ENCODE measurements at places on chromosomes 7 and 10. TPM values are rescaled to one million over a fixed set of nuclear protein-coding genes. Genes with fewer than 3 reads are reported as not detected.

DNA sequence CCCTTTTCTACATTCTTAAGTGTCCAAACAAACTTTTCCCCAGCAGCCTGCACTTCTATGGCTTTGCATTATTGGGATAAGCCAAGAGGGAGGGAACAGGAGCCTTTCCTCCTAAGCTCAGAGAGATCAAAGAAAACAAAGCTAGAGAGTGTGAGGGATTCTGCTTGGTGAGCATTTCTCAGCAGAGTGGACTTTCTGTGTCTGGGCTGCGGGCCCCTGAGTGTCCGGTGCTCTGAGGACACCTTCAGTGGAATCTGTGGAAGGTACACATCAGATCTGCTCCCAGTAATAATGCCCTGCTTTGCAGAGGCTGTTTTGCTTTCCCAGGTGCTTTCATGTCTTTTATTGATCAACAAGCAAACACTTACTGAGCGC is 50.2 kb downstream of the KCNMA1 start:
- DNase-seq, result no peak

- peak; percentile 63 for DNase-seq
Observed at GRCh38 chr7:30057741-30058140, 29.5 kb downstream of the PLEKHA8 start.

DNA sequence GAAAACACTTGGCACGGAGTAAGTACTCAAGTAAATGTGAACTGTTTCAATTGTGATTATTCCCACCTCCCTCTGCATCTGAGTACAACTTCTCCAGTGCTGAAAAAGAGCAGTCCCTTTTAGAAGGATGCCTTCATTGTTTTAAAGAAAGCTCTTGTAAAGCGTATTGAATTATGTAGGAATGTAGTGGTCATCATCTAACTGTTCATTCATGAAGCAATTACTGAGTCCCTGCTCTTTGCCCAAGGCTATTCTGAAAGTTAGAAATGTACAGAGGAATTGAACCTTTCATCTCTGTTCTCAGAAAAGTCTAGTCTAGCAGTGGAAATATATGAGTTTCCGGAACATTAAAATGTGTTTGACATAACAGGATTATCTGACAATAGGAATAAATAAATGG is 127.8 kb downstream of the CACNB2 start:
- no peak for DNase-seq

STEAP4 gene
- 1.7 TPM for total RNA-seq

DNA sequence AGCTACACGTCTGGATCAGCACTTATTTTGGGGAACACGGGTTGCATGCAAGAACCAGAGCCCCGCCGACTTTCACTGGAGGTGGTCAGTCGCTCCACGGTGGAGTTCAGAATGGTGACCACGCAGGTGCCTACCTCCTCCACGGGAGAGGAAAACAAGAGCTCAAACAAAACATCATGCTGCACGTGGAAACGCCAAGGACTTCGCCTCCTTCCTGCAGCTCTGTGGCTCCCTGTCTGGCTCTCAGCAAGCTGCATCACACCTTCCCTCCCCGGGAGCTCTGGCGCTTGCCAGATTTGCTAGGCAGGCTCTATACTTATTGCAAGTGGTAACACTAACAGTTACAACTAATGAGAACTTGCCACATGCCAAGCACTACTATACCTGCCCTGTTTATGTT is 26.0 kb downstream of the GSDME start:
- DNase-seq, result no peak

- DNase-seq, result peak; percentile 6
Observed at GRCh38 chr7:79341902-79342301, 111.6 kb downstream of the MAGI2 start.

- DNase-seq, result no peak
Observed at GRCh38 chr10:123669886-123670285, 3.7 kb downstream of the GPR26 start.

DNA sequence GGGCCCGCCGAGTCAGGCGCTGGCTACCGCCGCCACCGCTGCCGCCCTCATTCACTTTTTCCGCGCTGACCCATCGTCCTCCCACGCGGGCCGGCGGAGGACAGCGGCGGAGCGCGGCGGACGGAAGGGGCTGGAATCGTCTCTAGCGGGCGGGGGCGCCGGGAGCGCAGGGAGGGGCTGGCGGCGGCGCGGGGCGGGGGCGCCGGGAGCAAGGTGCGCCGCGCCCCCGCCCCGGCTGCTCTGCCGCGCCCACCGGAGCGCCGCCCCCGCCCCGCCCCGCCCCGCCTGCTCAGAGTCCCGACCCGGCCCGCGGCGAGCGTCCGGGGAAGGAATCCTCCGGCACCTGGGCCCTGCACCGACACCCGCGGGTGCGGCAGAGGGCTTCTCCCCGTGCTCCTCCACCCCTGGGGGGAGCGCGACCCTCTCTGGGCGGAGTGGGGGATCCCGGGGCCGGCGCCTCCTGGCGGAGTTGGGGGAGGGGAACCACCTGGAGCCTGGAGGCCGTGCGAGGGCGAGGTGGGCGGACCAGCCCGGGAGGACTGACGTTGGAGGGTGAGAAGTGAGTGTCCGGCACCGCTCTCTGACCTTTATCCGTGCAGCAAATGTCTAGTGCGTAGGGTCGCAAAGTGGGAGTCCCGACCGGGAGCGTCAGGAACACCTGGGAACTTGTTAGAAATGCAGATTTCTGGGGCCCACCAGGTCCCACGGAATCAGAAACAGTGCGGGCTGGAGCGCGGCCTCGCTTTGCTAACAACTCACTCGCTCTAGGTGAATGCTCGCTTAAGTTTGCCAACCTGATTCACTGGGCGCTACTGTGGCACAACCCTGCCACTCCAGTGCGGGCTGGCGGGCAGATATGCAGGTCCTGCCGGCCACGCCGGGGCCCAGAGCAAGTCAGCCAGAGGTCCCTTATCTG is at the start of gene COBL:
TSS of gene COBL (minus strand) at position 144 of the 916 bp plus-strand sequence. CDS start 176 bp downstream, outside the sequence.
- peak; percentile 29 for DNase-seq

PVRIG gene
- not detected for total RNA-seq

PLAC9 gene
- total RNA-seq, result 2.0 TPM

LRRC4 gene
- total RNA-seq, result not detected

OR2A1 gene
- not detected for total RNA-seq

- no peak for DNase-seq
Observed at GRCh38 chr7:93547716-93548115, 26.8 kb downstream of the CALCR start.

DNA sequence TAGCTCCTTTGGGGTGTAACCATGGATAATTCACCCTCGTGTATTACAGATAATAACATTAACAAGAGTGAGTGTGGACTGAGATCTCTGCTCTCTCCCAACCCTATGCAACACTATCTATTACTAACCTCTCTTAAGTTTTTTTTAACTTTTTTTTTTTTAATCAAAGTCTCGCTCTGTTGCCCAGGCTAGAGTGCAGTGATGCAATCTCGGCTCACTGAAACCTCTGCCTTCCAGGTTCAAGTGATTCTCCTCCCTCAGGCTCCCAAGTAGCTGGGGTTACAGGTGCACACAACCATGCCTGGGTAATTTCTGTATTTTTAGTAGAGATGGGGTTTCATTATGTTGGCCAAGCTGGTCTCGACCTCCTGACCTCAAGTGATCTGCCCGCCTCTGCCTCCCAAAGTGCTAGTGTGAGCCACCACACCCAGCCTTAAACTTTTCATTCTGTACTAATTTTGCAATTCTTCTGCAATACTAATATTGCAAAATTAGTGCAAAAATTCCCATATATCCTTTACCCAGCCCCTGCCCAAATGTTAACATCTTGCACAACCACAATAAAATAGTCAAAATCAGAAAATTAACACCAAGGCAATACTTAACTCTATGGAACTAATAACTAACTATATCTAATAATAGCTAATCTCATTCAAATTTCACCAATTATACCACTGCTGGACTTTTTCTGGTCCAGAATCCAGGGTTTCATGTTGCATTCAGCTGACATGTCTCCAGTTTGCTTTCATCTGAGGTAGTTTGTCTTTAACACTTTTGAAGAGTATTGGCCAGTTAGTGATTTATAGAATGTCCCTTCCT is 66.5 kb upstream of the TCF7L2 start:
- no peak for DNase-seq

DNA sequence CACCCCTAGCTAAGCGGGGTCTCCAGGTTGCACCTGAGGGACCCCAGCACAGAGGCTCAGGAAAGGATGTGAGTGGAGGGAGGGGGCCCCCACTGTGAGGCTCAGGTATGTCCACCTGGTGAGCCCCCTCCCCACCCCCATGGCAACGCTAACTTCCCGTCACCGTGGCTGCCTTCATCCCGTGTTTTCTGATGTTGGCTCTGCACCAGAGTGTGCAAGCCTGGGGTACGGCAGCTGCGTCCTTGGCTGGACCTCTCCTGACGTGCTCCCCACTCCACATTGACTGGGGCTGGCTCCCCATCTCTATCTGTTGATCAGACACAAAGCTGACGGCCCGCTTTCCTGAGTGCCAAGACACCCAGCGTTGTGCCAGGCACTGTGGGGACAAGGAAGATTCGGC is 136.7 kb downstream of the ACTR3B start:
- no peak for DNase-seq

CALML5 gene
- total RNA-seq, result not detected

- DNase-seq, result no peak
Observed at GRCh38 chr10:131142517-131143380, 168.8 kb downstream of the TCERG1L start.

GRCh38 chr7:151330661-151331060 is 11.0 kb upstream of the NUB1 start:
- DNase-seq, result no peak

DNA sequence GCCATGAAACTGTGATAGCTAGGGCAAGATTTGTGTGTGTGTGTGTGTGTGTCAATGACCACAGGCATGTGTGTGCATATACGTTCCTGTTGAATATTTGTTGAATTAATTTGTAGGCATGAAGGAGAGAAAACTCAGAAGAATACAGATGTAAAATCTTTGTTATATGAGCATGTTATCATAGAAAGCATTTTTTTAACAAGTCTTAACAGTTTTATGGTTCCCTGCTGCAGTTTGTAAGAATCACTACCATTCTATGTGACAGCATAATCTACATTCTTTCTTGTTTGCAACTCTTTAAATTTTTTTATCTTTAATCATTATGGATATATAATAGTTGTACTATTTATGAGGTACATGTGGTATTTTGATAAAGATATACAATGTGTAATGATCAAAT is 130.3 kb downstream of the CD36 start:
- DNase-seq, result no peak

DNA sequence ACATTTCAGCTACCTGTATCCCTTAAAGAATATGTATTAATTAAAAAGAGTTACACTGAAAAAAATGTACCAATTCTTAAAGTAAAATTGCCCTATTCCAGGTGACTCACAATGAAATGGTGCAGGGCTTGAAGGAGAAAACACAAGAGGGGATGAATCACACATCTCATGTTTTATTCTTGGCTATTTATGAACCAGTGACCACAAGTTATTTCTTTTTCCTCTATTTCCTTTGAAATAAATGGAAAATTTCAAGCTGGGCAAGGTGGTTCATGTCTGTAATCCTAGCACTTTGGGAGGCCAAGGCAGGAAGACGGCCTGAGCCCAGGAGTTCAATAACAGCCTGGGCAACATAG is 106.8 kb downstream of the UBE2H start:
- peak; percentile 75 for DNase-seq

DNA sequence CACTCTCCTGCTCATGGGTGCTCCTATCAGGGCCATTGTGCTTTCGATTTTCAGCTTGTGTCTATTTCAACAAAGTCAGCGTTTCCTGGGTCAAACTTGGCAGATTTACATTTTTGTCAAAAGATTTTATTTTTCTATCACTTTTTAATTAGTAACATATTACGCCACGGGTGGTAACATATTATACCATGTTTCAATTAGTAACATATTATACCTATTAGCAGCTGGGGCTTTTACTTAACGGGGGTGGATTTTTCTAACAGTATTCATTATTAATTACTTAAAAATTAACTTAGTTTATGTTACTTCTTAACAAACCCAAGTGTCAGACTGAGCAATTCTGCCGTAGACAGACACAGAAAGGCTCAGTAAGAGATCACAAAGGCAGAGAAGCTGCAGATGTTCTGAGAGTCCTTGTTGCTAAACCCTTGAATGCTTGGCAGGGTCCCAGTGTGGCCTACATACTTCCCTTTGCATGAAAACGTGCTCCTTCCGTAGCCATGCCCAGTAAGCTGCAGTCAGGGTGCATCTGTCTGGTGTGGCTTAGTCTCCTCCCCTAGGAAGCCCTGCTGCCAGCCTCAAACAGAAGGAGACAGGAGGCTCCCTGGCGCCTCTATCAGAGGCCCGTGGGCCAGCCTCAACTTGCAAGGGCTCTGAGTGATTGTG is 263.1 kb upstream of the CXCL12 start:
- DNase-seq, result no peak

- no peak for DNase-seq
Observed at GRCh38 chr10:132636358-132636757, 98.8 kb downstream of the INPP5A start.

ACSM6 gene
- not detected for total RNA-seq

DNA sequence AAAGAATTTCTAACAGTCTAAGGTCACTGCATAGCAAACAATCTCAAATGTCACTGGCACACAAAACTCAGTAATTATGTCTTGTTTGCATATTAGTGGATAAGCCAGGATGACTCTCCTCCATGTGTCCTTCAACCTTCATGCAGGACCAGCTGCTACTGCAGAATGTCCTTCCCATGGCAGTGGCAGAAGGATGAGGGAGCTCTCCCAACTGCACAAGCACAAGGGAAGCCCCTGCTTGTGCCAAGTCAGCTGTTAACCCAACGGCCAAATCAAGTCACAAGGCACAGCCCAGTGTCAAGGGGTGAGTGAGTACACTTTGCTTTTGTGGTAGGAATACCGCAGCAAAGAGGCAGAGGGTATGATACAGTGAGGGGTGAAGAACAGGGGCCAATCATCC is 59.3 kb upstream of the VWC2 start:
- DNase-seq, result no peak

DNA sequence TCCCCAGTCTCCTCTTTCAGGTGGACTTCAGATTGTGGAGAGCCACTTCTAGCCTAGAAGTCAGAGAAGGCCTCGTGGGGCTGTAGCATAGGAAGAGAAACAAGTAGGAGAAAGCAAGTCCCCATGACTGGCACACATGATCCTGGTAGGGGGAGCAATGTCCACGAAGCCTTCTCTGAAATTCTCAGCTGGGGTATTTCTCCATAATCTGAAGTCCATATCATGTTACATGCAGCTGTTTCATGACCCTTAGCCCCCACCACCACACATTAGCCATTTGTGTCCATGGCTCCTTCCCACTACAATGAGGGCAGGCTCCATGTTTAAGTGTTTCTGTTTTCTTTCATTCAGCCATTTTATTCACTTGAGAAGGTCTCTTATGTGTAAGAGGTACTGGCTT is 43.2 kb downstream of the LAMB4 start:
- DNase-seq, result no peak

FAM25A gene
- 11.4 TPM for total RNA-seq

- no peak for DNase-seq
Observed at GRCh38 chr10:1199897-1200721, 143.9 kb downstream of the WDR37 start.

HMX2 gene
- total RNA-seq, result not detected

- DNase-seq, result no peak
Observed at GRCh38 chr10:59654007-59654406, 55.6 kb downstream of the SLC16A9 start.

- DNase-seq, result no peak
Observed at GRCh38 chr10:78830976-78831375, 237.8 kb upstream of the ZMIZ1 start.
